Ascending aorta (tissue), 2 donors: ENCODE measurements at places on chromosomes 7 and 10. TPM values are rescaled to one million over a fixed set of nuclear protein-coding genes. Genes with fewer than 3 reads are reported as not detected.

The ANKRD61 gene
- not detected for total RNA-seq

The GLI3 gene
- total RNA-seq, result 2.2 TPM

The AHR gene
- 149 TPM for total RNA-seq

The TFPI2 gene
- not detected for total RNA-seq

The AKR1C2 gene
- 16.6 TPM for total RNA-seq

The C7orf57 gene
- total RNA-seq, result not detected

The DPYSL4 gene
- not detected for total RNA-seq

The EPHA1 gene
- not detected for total RNA-seq

The RAB19 gene
- not detected for total RNA-seq

The ANKRD30A gene
- total RNA-seq, result not detected

The ANKRD22 gene
- total RNA-seq, result not detected

The HMX3 gene
- not detected for total RNA-seq

The DKK1 gene
- total RNA-seq, result 1.6 TPM

The HIP1 gene
- 47.5 TPM for total RNA-seq

The MYPN gene
- not detected for total RNA-seq
